Natural killer cell (primary cell): ENCODE measurements at places on chromosomes 6 and 20. TPM values are rescaled to one million over a fixed set of nuclear protein-coding genes. Genes with fewer than 3 reads are reported as not detected.

GRCh38 chr20:33545763-33546162 lies 55.9 kb downstream of the CBFA2T2 start:
- DNase-seq, result no peak

DNA sequence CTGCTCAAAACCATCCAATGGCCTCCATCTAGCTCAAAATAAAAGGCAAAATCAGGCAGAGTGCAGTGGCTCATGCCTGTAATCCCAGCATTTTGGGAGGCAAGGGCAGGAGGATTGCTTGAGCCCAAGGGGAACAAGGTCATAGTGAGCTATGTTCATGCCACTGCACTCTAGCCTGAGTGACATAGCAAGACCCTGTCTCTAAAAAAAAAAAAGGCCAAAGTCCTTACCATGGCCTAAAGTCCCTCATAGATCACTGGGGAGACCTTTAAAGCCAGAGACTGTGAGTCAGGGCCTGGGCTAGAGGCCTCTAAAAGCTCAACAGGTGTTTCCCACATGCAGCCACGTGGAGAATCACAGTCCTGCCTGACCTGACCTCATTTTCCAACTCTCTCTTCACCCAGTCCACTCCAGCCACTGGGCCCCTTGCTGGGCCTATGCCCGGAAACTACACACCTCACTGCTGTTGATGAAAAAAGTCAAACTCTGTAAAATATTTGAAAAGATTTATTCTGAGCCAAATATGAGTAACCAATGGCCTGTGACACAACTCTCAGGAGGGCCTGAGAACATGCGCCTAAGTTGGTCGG lies 28.2 kb upstream of the TAB2 start:
- no peak for DNase-seq

DNA sequence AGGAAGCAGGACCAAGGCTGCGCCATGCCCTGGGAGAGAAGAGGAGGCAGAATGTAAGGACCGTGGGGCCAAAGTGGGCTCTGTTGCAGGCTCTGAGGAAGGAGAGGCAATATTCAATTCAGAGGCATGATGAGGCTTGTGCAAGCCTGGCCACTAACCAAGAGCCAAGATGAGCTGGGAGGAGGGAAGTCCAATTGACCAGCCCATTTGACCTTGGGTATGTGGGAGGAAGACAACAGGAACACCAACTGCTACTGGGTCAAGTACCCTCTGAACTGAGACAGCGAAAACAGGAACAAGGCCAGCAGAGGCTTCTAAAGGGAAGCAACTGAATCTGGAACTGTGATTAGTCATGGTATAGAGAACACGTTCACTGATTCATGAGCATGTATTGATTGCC lies 779.6 kb downstream of the MAFB start:
- no peak for DNase-seq

GRCh38 chr20:47350181-47350550 lies 6.3 kb downstream of the ZMYND8 start:
- peak; percentile 51 for DNase-seq

DNA sequence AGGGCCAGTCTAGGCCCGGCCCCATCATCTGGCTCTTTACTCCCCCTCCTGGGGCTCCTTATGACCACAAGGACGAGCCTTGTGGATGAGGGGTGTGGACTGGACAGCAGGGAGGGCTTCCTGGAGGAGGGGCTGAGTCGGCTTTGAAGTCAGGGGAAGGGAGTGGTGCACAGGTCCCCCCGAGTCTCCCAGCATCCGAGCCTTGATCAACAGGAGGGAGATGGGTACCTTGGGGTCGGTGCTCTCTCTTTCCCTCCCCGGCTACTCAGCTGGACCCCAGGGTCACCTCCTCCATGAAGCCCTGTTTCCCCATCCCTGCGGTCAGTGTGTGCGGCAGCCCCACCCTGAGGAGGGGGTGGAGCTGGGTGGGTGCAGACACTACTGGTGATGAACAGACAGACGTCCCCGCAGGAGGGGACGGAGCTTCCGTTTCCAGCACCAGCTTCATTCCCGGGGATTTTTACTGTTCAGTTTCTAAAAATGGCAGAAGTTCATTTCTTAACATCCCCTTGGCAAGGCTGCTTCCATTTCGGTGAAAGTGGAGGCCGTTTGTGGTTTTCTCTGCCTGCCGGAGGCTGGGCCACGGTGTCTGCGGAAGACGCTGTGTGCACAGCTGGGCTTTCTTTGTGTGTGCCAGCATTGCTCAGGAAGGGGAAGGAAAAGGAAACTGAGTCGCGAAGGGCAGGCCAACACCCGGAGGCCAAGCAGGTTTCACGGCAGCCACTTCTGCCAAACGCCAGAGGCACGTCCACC lies 19.6 kb downstream of the NTSR1 start:
- DNase-seq, result peak; percentile 29

DNA sequence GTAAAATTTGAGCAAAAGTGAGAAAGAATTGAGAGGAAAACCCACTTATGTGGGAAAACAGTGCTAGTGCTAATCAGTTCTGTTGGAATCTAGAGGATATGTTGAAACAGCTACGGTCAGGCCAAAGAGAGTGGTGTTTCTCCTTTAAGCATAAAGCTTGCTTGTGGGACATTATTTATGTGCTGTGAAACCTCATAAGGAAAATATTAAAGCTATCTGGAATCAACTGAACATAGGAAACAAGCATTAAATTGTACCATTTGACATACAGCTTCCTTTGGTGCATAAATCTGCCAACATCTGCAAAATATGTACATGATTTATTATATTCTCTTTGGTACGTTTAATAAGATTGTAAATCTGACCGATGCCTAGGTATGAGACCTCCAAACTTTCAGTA lies 182.5 kb upstream of the PDE10A start:
- no peak for DNase-seq

- DNase-seq, result no peak
These were observed 271.7 kb downstream of the RFPL4B start for GRCh38 chr6:112618849-112619248.

GRCh38 chr6:112660626-112661025 lies 313.5 kb downstream of the RFPL4B start:
- no peak for DNase-seq

GRCh38 chr6:165880686-165881085 lies 217.6 kb upstream of the PDE10A start:
- DNase-seq, result no peak

DNA sequence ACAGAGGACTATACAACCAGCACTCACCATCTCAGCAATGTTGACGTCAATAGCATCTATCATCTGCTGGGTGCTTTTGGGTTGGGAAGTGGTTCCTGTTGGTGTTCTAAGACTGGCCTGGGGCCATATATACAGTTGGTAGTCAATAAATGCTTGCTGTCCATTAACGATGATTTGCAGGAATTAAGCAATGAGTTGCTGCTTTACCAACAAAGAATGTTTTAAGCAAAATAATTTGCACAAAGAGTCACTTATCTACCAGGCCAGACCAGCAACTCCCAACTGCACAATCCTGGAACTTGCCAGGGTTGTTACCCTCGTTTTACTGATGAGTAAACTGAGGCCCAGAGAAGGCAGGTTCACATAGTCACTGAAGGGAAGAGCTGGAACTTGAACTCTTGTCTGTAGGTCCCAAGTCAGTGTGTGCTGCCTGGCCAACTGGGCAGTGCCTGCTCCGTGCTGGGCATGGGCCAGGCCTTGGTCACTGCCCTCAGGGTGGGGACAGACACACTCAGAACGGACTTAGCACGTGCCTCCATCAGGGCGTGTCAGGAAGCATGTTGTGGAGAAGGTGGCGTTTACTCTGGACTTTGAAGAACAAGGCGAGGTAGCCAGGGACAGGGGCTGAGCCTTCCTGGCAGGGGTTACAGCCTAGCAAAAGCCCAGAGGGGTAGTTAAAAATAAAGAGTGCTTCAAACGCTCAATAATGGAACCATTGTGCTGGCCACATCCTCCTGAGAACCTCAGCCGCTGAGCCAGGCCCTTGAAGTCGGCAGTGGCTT lies 2.5 kb upstream of the SRC start:
- no peak for DNase-seq

GRCh38 chr6:156630613-156631302 lies 146.4 kb upstream of the ARID1B start:
- no peak for DNase-seq

- no peak for DNase-seq
These were observed 54.8 kb downstream of the RNF182 start for GRCh38 chr6:13979284-13980171.

DNA sequence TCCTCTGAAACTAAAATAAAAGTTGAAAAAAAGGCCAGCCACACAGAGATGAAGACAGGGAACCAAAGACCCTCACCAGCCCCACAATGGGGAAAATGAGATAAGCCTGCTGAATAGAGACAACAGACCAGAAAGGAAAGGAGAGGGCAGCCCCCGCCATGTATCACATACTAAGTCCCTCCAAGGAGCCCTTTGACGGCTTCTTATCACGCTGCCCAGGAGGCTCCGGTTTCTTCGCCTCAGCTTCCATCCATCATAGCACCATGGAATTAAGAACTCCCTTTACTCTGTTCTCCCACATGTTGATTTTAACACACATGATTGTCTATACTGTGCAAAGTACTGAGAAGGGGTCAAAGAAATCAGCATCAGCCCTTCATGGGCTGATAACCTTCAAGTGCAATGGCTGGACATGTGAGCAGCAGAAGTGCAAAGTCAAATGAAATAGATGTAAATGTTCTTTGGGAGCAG lies 54.9 kb downstream of the MAP3K5 start:
- no peak for DNase-seq

DNA sequence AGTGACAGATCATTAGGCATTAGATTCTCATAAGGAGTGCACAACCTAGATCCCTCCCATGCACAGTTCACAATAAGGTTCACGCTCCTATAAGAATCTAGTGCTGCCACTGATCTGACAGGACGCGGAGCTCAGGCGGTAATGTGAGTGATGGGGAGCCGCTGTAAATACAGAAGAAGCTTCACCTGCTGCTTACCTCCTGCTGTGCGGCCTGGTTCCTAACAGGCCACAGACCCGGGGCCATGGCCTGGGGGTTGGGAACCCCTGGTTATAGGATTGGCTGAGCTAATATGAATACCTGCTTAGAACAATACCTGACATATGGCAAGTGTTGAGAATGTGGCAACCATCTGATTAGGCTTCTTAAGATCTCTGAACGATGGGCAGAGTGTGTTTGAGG lies 2.4 kb downstream of the PNPLA1 start:
- DNase-seq, result no peak

GRCh38 chr6:73058736-73059135 lies 166.6 kb downstream of the KHDC1L start:
- DNase-seq, result no peak

DNA sequence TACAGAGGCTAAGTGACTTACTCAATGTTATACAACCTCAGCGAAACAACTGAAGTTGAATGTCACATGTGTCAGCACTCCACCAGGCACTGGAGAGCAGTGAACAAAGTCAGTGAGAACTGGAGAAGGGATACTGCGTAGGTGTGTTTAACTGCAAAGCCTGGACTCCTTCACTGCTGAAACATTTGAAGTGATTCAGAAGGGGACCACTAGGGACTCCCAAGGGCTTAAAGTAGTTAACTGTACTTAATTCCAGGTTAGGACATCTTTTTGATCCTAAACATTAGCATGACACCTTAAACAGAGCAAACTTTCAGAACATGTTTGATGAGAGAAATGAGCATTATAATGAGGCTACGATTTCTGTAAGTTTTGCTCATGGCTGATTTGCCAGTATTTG lies 45.0 kb upstream of the ZBTB24 start:
- no peak for DNase-seq

DNA sequence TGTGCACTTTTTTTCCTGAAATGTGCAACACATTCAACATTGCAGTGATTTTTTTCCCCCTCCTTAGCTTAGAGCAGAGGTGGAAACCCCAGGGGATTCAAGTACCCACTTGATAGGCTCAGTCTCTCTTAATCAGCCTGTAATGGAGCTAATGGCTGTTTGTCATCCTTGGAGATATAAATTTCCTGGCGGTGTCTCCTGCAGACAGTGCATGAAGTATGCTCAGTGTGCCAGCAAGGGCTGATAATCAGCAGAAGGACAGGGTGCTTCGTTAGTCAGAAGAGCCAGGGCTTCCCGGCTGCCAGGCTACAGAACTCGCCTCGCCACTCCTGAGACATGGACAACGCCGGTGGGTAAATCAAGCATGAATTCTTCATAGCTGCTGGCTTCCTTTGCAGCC lies 69.8 kb upstream of the PHACTR2 start:
- DNase-seq, result no peak

GRCh38 chr20:61643656-61644377 lies 391.8 kb downstream of the CDH4 start:
- DNase-seq, result no peak

- no peak for DNase-seq
These were observed 414.5 kb upstream of the HSF2 start for GRCh38 chr6:121984956-121985355.

DNA sequence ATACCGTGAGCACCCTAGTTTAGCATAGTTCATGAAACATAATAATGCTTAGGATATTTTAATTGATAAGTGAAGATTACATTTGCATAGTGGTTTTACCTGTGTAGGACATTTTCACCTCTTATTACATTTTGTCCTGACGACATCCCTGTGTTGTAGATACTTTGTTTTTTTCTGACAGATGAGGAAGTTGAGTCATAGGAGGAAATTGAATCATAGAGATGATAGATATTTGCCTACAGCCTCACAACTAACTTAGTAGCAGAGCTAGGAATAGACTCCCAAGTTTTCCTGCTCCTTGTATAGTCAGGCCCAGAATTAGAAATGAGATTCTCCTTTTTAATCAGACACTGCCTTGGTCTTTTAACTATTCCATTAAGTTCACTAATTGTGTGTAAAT lies 100.5 kb upstream of the SUPT3H start:
- no peak for DNase-seq

GRCh38 chr6:14194976-14195375 lies 77.4 kb downstream of the CD83 start:
- DNase-seq, result no peak

DNA sequence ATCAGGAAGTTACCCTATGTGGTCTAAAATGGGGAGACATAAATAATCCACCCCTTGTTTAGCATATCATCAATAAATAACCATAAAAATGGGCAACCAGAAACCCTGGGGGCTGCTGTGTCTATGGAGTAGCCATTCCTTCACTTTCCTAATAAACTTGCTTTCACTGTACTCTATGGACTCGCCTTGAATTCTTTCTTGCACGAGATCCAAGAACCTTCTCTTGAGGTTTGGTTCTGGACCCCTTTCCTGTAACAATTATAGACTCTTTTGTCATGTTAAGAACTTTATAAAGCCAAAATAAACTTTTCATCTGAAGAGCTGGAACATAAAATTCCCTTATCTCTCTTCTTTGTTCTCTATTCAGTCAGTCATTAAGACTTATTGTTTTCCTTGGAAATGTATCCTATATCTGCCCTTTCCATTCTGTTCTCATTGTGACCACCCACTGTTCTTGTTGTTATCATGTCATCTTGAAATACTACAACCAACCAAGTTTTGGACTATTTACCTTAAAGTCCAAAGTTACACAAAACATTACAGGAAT lies 29.3 kb upstream of the ZBTB24 start:
- DNase-seq, result no peak

- no peak for DNase-seq
These were observed 20.2 kb upstream of the NR2E1 start for GRCh38 chr6:108145639-108146038.

- DNase-seq, result no peak
These were observed 31.7 kb downstream of the SLC35A1 start for GRCh38 chr6:87504441-87504840.

MMS22L gene
- total RNA-seq, result 11.7 TPM

COL20A1 gene
- not detected for total RNA-seq

CRISP2 gene
- not detected for total RNA-seq

ZFAND3 gene
- total RNA-seq, result 97.4 TPM

ALDH5A1 gene
- total RNA-seq, result 6.8 TPM

LPA gene
- total RNA-seq, result not detected

ERGIC3 gene
- 129 TPM for total RNA-seq

ZKSCAN3 gene
- total RNA-seq, result 6.0 TPM

RRAGD gene
- 0.43 TPM for total RNA-seq

CRISP1 gene
- total RNA-seq, result not detected

HCRTR2 gene
- total RNA-seq, result not detected

USP49 gene
- total RNA-seq, result 15.1 TPM
